ENCODE measurements at places on chromosomes 12 and 14.

- no peak for DNase-seq
Measured at GRCh38 chr14:22830443-22831010, 840 bp downstream of the MRPL52 start.

DNA sequence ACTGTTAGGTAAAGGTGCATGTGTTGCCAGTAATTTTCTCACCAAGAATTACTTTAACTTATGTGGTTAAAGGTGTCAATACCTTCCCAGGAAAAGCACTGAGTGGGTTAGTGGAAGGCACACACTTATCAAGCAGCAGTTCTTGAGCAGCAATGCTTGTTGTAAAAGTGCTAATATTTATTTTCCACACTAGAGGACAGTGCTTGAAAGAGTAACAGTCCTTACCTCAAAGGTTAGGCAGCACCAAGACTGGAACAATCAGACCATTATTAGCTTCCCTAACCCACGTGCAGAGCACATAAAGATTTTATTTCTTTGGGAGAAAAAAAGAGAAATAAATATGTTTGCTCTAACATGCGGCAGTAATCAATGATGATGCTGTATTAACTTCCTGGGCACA is 48.8 kb upstream of the KRR1 start:
- DNase-seq = no peak

DNA sequence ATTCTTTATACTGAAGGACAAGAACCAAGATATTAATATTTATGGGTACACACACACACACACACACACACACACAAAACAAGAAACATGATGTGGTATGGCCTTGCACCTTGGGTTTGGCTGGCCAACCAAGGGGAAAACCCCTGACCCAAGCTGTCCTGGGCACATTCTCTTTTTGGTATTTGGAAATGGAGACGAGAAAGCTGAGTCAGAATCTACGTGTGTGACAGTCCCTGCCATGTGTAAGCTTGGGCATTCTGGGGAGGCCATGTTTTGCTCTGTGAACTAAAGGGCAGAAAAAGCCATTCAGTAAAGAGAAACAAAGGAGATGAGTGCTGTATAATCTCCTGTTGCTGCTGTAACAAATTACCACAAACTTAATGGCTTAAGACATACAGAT is 35.6 kb downstream of the PTGER2 start:
- no peak for DNase-seq

DNA sequence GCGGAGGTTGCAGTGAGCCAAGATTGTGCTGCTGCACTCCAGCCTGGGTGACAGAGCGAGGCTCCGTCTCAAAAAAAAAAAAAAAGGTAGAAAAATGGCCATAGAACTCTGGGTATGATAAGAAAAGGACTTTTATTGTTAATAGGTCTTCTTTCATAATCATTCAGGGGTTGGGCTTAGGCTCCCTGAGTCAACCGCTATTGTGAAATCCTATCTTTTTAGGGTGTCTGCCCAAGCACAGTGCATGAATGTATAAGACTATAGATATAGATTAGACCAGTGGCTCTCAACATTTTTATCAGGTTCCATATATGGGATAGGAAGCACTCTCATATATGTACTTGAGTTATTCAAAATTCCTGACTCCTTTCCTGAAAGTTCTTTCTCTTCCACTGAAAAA is 48.7 kb upstream of the USP15 start:
- DNase-seq = no peak

GRCh38 chr14:89489761-89490437 is 72.9 kb upstream of the FOXN3 start:
- DNase-seq = no peak

GRCh38 chr12:2294651-2295475 is 242.1 kb downstream of the CACNA1C start:
- no peak for DNase-seq

- no peak for DNase-seq
Measured at GRCh38 chr12:96044943-96045290, 9.5 kb upstream of the LTA4H start.

DNA sequence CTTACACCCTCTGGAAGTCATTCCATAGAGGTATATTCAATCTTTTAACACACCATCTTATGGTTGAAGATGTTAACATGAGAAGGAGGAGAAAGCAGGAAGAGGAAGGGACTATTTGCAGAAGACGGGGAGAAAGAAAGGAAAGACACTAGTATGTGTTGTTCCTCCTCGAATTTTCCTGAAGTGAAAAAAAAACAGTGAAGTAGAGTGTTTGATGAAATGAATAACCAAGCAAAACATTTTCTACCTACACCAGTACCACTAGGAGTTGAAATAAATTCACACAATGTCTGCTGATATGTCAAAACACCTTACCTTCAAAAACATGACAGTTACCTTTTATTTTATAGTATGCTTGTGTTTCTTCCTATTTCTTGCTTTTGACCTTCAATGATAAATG is 1.4 kb upstream of the CNOT2 start:
- DNase-seq = no peak
